NCI-H1105 treated with DMSO at 0.1 percent for 48 hours (cell line): ENCODE measurements at places on chromosomes 6 and 20.

GRCh38 chr6:158029668-158030230 is 48.1 kb downstream of the SYNJ2 start:
- DNase-seq = no peak

DNA sequence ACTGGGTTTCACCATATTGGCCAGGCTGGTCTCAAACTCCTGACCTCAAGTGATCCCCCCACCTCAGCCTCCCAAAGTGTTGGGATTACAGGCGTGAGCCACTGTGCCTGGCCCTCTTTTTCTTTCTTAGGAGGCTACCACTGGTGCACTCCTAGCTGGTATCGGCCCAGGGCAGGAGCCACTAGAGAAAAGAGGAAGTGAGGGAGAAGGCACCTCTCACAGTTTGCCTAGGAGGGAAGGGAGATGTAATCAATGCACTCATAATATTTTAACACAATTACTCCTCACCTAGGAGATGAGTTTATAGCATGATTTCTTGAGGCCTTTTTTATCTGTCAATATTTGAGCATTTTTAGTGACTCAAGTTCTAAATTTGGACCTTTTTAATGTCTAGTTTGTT is 189.0 kb upstream of the SOX4 start:
- no peak for DNase-seq

GRCh38 chr6:135937106-135937505 is 85.6 kb downstream of the PDE7B start:
- DNase-seq = no peak

GRCh38 chr6:54008589-54008988 is 102.7 kb upstream of the MLIP start:
- DNase-seq = no peak

DNA sequence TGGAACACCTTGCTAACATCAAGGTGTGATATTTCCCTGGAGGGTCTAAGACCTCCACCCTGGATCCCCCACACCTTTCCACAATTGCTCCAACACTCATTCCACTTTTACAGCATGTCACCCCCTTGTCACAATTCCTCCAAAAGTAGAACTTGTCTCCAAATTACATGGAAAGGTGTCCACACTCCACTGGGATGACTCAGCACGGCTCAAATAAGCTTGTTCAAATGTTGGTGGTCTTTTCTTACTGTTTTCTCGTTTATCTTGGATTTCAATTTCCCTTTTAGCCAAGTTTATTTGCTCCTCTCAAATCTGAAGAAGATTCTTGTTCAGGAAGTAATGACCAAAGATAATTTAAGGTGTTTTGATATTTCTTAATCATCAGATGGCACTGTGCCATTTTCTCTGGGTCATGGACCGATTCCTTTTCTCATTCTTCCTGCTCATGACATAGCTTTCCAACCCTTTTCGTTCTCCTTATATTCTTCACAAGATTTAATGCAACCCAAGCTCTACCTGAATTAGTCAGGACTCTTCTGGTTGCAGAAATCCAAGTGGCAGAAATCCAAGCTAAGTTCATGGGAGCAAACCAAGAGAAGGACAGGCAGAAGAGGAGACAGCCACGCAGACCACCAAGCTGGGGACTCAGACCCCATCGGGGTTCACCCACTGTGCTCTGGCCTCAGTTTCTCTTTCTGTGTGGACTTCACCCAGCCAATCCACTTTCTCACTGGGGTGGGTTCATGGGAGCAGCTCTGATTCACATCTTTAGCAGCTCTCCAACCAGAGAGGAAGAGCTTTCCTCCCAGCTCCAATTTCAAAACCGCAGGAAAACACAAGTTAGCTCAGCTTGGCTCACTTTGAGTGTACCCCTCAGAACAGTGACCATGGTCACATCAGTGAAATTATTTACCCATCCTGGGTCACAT is 110.5 kb upstream of the CDYL start:
- no peak for DNase-seq

GRCh38 chr20:49272654-49273053 is 5.2 kb downstream of the ZNFX1 start:
- no peak for DNase-seq

DNA sequence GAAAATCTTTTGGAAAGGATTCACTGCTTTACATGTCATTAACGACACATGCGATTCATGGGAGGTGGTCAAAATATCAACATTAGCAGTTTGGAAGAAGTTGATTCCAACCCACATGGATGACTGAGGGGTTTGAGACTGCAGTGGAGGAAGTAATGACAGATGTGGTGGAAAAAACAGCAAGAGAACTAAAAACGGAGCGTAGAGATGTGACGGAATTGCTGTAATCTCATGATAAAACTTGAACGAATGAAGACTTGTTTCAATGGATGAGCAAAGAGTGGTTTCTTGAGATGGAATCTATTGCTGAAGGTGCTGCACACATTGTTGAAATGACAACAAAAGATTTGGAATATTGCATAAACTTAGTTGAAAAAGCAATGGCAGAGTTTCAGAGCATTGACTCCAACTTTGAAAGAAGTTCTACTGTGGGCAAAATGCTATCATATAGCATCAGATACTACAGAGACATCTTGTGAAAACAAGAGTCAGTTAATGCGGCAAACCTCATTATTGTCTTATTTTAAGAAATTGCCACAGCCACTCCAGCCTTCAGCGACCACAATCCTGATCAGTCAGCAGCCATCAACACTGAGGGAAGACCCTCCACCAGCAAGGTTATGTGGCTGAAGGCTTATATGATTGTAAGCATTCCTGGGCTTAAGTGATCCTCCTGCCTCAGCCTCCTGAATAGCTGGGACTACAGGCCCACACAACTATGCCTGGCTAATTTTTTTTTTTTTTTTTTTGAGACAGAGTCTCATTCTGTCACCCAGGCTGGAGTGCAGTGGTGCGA is 19.2 kb downstream of the SRSF3 start:
- DNase-seq = no peak

- peak; percentile 87 for DNase-seq
These were observed 76.4 kb upstream of the HS3ST5 start for GRCh38 chr6:114419175-114419574.
